ENCODE measurements at places on chromosomes 3 and 15. TPM values are rescaled to one million over a fixed set of nuclear protein-coding genes. Genes with fewer than 3 reads are reported as not detected.

- H3K27ac ChIP-seq, result no peak overlapping the region
- no peaks in the 10 kb centered on the region for H3K4me1 ChIP-seq
- no peak overlapping the region for H3K4me3 ChIP-seq
- H3K36me3 ChIP-seq, result no peaks in the 10 kb centered on the region
- DNase-seq, result no peak
Observed at GRCh38 chr3:74518610-74519009, 95.8 kb downstream of the CNTN3 start.

- peaks cover 5% of the 10 kb centered on the region for H3K4me1 ChIP-seq
- no peak overlapping the region for H3K27ac ChIP-seq
- peak; percentile 35 for DNase-seq
- H3K27me3 ChIP-seq, result peaks cover 36% of the 10 kb centered on the region
Observed at GRCh38 chr3:64685800-64686445, 1.9 kb downstream of the ADAMTS9 start.

- no peaks in the 10 kb centered on the region for H3K27me3 ChIP-seq
- no peak for DNase-seq
- H3K36me3 ChIP-seq, result no peaks in the 10 kb centered on the region
- peaks cover 3% of the 10 kb centered on the region for H3K4me1 ChIP-seq
- no peak overlapping the region for H3K27ac ChIP-seq
- H3K4me3 ChIP-seq, result no peak overlapping the region
Observed at GRCh38 chr3:24299806-24300626, 194.6 kb downstream of the THRB start.

GRCh38 chr3:108133858-108134554 lies 43.2 kb upstream of the CD47 start:
- H3K4me3 ChIP-seq, result no peak overlapping the region
- H3K36me3 ChIP-seq, result no peaks in the 10 kb centered on the region
- H3K27ac ChIP-seq, result no peak overlapping the region
- no peaks in the 10 kb centered on the region for H3K4me1 ChIP-seq
- H3K27me3 ChIP-seq, result no peaks in the 10 kb centered on the region

DNA sequence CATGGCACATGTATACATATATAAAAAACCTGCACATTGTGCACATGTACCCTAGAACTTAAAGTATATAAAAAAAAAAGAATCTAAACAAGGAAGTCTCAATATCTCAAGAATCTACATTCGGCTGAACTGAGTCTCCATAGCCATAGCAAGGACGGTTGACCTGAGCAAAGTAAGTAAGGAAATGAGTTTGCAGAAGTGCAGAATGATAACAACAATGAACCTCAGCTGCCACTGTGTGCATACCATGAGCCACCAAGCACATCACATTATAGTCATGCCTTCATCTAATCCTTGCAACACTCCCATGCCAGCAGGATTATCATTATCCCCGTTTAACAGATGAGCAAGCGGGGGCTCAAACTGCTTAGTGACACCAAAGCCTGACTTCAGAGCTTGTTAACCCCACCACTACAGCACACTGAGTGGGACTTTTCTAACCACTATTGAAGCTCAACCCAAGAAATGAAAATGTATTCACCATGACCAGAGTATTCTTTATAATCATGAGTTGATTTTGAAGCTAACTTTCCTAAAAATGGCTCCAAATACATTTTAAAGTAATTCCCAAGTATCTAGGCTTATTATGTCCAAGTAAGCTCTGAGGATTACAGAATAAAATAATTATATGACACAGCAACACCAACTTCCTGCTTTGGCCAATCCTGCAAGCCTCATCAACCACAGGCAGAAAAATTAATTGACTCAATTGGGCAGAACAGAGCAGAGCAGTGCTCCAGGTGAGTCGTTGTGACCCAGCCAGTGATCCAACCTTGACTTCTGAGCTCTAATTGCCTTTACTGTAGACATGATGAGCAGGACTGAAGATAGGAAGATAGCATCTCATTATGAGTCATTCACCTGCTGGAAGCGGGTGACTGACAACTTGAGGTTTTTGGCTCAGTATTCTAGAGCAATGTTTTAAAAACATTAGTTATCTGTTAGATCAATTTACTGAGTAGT lies 47.3 kb upstream of the IL12A start:
- H3K27me3 ChIP-seq, result no peaks in the 10 kb centered on the region
- no peak for DNase-seq
- H3K36me3 ChIP-seq, result no peaks in the 10 kb centered on the region
- no peak overlapping the region for H3K27ac ChIP-seq

DNA sequence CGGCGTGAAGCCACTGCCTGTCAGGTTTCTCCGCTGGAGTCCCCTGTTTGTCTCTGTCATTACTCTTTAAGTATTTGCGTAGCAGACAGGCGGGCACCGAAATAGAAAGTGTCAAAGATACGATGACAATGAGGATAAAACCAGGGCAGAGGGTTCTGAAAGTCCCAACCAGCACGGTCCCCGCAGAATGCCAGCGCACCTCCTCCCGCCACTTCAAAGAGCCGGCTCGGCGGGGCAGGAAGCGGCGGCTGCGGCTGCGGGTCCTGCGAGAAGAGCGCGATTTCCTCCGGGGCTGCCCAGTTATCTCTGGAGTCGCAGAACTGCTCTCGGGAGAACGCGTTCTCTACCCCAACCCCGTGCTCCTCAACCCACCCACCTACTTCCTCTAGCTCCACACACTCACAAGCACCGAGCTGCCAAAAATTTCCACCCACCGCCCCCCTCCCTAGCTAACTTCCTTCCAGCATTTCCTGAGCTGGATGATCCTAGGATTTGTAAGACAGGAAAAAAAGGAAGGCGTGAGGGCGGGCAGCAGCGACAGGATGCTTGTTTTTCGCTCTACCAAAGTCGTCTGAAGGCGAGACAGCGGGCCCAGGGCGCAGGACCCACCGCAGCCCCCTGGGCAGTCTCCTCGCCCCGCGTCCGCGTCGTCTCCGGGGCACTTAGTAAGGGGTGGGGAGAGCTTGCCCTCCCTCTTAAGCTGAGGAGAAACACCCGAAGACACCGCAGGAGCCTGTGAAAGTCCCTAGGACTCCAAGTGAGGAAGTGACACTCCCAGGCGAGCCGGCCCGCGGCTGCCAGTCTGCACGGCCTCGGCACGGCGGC lies at the start of gene ARHGAP31:
Gene ARHGAP31 (plus strand): TSS at position 513 of the 825 bp plus-strand sequence. CDS start 522 bp downstream, outside the sequence.
- H3K36me3 ChIP-seq, result no peaks in the 10 kb centered on the region
- H3K27ac ChIP-seq, result peak within 1 kb of the TSS; percentile 44
- H3K4me1 ChIP-seq, result peaks cover 4% of the 10 kb centered on the region
- H3K27me3 ChIP-seq, result no peaks in the 10 kb centered on the region
- no peak for DNase-seq

DNA sequence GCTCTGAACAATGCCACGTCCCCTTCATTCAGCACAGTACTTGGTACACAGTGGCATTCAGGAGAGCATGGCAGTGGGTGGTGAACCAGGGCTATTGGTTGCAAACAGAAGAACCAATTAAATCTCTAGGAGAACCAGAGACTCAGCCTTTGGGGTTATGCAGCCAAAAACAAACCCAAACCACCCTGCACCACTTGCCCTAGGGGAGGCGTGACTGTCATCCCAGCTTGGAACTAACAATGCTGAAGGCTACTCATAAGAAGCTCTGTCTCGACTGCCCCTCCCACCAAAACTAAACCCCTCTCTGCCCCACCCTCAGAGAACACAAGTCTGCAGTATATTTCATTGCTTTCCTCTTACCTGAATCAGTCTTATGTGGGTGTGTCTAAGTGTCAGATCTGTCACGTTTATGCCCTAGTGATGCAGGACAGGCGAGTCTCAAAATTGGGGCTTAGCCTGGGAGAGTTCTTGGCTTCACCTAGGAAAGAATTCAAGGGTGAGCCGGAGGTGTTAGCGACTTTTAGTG lies 15.2 kb upstream of the KLHL40 start:
- no peak for DNase-seq
- no peaks in the 10 kb centered on the region for H3K4me1 ChIP-seq
- no peaks in the 10 kb centered on the region for H3K36me3 ChIP-seq
- no peak overlapping the region for H3K4me3 ChIP-seq

- no peaks in the 10 kb centered on the region for H3K36me3 ChIP-seq
- H3K27ac ChIP-seq, result no peak overlapping the region
- no peak overlapping the region for H3K4me3 ChIP-seq
Observed at GRCh38 chr15:81812456-81812855, 233.4 kb downstream of the MEX3B start.

GRCh38 chr15:55992769-55993110 lies 672 bp downstream of the NEDD4 start:
- peak overlapping the region; percentile 68 for H3K27ac ChIP-seq
- peak overlapping the region; percentile 77 for H3K4me3 ChIP-seq
- DNase-seq, result no peak
- H3K36me3 ChIP-seq, result no peaks in the 10 kb centered on the region
- H3K4me1 ChIP-seq, result peaks cover 17% of the 10 kb centered on the region

GRCh38 chr15:83746231-83746630 lies 92.3 kb downstream of the ADAMTSL3 start:
- H3K27me3 ChIP-seq, result peaks cover 7% of the 10 kb centered on the region
- DNase-seq, result no peak
- no peaks in the 10 kb centered on the region for H3K4me1 ChIP-seq
- no peak overlapping the region for H3K4me3 ChIP-seq

DNA sequence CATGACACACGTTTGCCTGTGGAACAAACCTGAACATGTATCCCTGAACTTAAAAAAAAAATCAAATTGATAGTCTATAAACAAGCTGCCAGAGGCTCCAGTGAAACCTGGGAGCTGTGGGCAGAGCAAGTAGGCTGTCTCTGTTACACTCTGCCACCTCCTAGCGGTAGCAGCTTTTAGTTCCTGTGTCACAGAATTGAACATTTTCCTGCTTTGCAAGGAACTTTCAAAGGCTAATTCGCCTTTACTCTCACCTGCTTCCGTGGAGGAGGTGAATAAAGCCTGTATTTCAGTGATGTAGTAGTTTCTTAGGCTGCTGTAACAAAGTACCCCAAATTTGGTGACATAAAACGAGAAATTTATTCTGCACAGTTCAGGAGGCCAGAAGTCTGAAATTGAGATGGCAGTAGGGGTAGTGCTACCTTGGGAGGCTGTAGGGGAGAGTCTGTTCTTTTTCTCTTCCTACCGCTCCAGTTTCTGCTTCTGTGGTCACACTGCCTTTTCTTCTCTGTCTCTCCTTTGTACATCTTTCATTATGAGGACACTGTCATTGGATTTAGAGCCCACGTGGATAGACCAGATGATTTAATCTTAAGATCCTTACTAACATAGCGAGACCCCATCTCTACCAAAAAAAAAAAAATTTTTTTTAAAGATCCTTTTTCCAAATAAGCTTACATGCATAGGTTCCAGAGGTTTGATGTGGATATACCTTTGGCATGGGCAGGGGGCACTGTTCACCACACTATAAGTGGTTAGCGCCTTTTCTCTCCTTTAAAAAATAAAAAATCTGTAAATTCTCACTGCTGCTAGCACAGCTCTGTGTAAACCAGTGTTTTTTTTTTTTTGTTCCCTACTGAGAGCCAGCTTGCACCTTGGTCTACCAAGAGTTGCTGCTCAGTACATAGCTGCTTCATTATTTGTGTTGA lies 25.3 kb downstream of the FBXO22 start:
- peak; percentile 10 for DNase-seq
- H3K4me1 ChIP-seq, result no peaks in the 10 kb centered on the region
- H3K4me3 ChIP-seq, result no peak overlapping the region
- H3K27me3 ChIP-seq, result no peaks in the 10 kb centered on the region
- no peak overlapping the region for H3K27ac ChIP-seq

- no peaks in the 10 kb centered on the region for H3K4me1 ChIP-seq
- H3K36me3 ChIP-seq, result peaks cover 8% of the 10 kb centered on the region
- H3K27ac ChIP-seq, result no peak overlapping the region
- no peaks in the 10 kb centered on the region for H3K27me3 ChIP-seq
- DNase-seq, result no peak
- no peak overlapping the region for H3K4me3 ChIP-seq
Observed at GRCh38 chr3:45705839-45706808, 16.9 kb downstream of the SACM1L start.

DNA sequence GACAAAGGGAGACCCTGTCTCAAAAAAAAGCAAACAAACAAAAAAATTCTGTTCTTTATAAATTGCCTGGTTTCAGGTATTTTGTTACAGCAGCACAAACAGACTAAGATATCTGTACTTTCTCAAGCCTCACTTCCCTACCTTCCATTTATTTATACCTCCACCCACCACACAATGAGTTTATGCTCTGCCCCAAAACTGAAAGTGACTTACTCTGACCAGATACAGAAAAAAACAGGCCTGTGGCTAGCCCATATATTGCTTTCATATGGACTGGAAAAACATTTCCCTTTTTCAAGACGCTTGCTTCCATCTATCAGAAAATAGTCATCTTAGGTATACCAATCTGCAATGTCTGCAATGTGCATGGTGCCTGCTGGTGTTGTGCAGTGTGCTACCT lies 8.7 kb upstream of the GPD1L start:
- H3K4me3 ChIP-seq, result no peak overlapping the region
- no peak overlapping the region for H3K27ac ChIP-seq
- H3K4me1 ChIP-seq, result no peaks in the 10 kb centered on the region

Gene CHRD
- total RNA-seq, result 8.0 TPM

Gene RLBP1
- total RNA-seq, result 0.12 TPM

Gene ECE2
- not detected for total RNA-seq

Gene CLRN1
- not detected for total RNA-seq

Gene CCR4
- total RNA-seq, result not detected

Gene C2CD4A
- not detected for total RNA-seq

Gene GPR156
- 0.15 TPM for total RNA-seq
